Stimulated activated naive CD4-positive, alpha-beta T cell treated with Interleukin-2 at 50 U/mL for 16 hours (primary cell): ENCODE measurements at places on chromosomes 3 and 15.

DNA sequence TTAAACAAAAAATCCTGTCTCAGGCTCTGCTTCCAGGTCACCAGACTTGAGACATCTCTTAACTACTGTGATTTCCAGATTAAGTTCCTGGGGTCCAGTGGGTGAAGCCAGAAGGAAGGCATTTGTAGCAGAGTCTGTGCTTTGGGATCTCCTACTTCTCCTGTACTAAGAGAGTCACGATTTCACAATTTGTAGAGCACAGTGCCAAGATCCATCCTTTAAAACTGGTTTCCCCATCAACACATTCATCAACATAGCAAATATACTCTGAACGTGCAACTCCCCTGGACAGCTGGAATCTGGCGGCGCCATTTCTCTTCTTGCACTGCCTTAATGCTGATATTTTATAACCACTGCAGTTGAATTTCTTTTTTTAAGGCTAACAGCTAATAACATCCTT lies 33.2 kb downstream of the CDCP1 start:
- no peak for DNase-seq

DNA sequence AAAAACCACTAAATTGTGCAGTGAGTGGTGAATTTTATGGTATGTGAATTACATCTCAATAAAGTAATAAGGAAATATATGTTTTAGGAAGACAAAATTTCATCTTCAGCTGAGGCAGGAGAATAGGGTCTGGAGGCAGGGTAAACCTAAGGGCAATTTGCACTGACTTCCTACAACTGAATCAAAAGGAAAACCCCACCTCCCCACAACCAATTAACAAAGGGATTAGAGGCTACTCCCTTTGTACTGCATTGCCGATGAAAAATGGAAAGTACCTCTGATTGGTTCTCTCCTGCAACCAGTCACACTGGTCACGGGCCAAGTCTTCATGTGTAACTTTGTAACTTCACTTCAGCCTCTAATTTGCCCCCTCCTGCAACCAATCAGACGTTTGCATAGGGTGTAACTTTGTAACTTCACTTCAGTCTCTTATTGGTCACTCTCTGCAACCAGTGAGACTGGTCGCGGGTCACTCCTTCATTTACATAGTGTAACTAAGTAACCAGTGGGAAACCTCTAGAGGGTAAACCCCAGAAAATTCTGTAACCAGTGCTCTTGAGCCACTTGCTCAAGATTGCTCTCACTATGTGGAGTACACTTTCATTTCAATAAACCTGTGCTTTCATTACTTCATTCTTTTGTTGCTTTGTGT lies 244.5 kb downstream of the CNTN4 start:
- DNase-seq: no peak

DNA sequence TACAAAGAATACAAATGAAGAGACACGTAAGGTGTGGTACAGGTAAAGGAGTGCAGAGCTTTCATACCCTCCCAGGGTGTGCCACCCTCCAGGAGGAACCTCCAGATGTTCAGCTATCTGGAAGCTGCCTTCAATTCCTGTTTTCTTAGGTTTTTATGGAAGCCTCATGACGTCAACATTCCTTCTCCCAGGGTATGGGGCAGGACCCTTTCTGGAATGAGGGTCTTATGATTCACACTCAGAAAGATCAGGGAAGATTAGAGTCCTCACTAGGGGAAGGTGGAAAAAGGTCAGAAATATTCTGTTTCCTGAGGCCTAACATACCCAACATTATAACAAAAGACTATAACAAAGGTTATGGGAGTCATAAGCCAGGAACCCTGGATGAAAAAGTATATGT lies 99.8 kb upstream of the PLCL2 start:
- no peak for DNase-seq

DNA sequence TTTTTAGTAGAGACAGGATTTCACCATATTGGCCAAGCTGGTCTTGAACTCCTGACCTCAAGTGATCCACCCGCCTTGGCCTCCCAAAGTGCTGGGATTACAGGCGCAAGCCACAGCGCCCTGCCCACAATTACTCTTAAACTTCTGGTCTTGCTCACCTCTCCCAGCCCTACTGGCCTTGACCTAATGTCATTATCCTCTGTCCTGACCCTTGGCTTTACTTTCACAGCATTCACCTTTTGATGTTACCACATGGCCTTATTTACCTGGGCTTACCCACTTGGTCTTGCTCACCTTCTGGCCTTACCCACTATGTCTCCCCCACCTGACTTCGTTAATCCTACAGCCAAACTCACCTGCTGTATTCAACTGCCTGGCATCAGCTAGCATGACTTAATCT lies 105.9 kb downstream of the IL12A start:
- DNase-seq: no peak

- no peak for DNase-seq
Measured at GRCh38 chr15:71261909-71262308, 146.6 kb downstream of the THSD4 start.

GRCh38 chr3:179324270-179324754 lies 1.5 kb downstream of the ZNF639 start:
- DNase-seq: no peak

DNA sequence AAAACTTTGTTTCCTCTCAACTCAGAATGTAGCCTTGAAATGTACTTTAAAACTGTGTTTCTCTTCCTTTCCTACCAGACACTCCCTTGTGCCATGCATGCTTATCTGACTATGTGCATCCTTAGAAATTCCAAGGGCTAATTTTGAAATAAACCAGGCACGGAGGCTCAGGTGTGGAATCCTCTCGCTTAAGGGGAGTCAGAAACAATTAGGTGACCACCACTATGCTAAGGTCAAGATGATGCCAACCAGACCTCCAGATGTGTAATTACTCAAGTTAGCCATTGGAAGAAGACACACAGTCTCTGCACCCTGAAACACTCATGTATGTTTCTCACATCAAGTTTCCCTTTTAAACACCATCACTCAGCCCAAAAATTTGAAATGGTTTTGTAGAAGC lies 572.1 kb downstream of the VGLL3 start:
- no peak for DNase-seq

DNA sequence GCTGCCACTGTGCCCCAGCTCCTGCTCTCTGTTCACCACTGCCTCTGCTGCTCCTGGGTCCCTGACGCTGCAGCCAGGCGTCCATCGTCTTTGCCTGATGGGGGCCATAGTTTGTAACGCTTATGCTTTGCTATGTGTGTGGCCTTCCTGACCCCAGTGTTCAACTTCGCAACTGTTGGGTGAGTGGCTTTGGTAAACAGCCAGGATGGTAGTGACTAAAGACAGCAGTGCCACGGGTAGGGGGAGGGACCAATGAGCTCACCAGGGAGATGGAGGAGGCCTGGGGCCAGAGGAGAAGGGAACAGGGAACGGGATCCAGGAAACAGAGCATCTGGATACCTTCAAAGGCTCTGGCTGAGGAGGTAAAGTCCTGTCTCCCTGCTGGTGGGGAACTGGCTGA lies 75.9 kb upstream of the ALDH1L1 start:
- no peak for DNase-seq

GRCh38 chr3:12905316-12906071 lies 64.1 kb upstream of the RPL32 start:
- DNase-seq: no peak
